SIG-M5 (cell line): ENCODE measurements at places on chromosomes 3 and 15.

- DNase-seq, result no peak
These were observed 111.4 kb downstream of the DLG1 start for GRCh38 chr3:197186887-197187588.

GRCh38 chr3:76834657-76835056, 205.2 kb upstream of the ROBO2 start:
- DNase-seq, result no peak

- no peak for DNase-seq
These were observed 38.4 kb downstream of the CFAP100 start for GRCh38 chr3:126433105-126433430.

GRCh38 chr15:32993285-32993684, 201.2 kb downstream of the FMN1 start:
- DNase-seq, result no peak

GRCh38 chr3:158532099-158532734, 38.8 kb upstream of the MLF1 start:
- DNase-seq, result no peak

DNA sequence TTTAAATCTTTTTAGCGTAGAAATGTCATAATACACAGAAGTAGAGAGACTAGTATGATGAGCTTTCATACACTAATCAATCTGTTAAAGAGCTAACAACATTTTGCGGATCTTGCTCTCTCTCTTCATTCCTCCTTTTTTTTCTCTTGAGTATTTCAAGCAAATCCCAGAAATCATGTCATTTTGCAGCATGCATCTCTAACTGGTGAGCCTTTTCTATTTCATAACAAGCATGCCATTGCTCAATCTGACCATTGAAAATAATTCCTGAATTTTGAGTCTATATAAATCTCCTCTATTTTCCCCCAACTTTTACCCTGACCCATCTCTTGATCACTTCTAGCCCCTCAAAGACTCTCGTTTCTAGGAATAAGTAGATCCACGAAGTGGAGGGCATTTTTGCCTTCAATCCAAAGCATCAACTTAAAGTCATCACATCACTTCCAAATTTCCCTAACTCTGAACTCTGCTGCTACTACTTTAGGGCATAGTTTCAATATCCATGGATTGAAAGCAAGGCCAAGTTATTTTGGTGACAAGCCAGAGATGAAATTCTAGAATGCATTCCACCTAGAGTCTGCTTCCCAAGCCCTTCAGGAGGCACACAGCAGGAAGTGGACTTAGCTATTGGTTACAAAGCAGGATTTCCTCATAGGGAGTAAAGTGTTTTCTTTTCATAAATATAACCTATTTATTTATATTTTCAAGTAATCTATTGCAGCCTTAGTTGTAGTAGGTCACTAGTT, 253.5 kb upstream of the ZPLD1 start:
- DNase-seq, result no peak

GRCh38 chr15:60385620-60386552, 11.9 kb downstream of the ANXA2 start:
- DNase-seq, result no peak

DNA sequence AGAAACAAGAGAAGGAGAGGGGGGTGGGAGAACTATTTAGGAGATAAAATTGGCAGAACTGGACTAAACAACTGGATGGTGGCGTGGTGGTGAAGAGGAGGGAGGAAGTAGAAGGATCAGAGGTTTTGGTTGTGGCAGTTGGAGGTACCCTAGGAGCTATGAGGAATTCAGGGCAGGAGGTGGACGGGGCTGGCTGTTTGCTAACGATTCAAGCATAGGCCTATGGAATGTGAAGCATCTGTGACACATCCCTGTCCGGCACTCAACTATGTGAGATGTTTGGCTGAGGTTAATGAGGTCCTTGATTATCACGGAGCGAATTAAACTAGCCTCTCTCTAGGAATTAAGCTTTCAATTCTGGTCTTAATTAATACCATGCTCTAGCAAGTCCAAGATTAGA, 13.5 kb downstream of the TARS3 start:
- no peak for DNase-seq

DNA sequence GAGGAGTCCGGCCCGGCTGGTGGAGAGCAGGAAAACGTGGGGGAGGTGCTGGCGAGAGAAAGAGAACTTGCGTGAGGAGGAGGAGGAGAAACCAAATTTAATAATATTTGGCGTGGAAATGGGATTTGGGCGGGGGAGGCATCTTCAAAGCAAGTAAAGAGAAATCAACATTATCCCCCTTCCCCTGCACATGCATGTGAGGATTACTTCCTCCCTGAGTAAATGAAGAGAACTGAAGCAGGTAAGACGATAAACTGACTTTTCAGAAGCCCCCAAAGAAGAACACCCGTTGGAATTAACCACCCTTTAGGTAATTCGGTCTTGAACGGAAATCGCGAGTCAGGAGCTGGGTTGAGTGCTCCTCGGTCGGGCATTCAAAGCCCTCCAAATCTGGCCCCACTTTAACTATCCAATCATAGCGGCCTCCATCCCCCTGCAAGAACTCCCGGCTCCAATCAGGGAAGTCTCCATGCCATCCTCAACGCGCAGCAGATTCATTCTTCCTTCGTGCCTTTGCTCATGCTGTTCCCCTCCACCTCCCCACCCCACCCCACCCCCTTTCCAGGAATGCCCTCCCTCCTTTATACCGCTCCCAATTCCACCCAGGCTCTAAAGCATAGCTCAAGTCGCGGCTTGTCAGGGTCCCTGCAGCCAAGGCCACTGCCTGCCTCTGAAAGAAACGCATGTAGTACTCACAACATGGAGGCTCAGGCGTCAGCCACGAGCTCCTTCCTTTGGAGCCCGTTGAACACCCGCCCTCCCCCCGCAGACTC, 545 bp upstream of the RFX7 start:
- DNase-seq, result no peak

DNA sequence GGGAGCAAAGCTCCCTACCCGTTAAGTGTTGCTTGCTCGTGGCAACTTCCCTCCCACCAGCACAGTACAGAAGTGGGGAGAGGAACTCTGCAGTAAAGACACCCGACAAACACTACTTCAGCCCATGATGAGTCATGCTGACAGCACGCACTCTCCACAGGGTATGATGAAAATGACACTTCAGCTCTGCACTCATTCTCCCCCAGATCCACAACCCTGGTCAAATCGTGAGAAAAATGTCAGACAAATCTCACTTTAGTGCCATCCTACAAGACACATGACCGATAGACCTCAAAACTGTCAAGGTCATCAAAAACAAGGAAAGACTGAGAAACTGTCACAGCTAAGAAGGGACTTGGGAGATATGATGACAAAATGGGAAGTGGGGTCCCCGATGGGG, 278.9 kb downstream of the OCA2 start:
- peak; percentile 4 for DNase-seq

DNA sequence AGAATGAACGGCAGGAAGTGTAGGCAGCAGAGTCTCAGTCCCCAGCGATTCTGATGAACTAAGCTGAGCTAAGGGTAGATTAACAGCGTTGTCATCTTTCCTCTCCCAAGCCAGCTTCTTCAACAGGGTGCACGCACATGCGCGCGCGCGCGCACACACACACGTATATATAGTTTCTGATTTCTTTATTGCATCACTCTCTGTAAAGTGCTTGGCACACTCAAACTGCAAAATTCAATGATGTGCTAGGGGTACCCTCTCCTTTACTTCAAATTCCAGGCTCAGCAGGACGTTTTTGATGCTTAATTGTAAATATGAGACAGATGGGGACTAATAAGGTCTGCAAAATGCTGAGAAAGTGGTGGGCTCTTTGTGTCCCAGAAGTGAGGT, 26.1 kb upstream of the VPS8 start:
- no peak for DNase-seq

DNA sequence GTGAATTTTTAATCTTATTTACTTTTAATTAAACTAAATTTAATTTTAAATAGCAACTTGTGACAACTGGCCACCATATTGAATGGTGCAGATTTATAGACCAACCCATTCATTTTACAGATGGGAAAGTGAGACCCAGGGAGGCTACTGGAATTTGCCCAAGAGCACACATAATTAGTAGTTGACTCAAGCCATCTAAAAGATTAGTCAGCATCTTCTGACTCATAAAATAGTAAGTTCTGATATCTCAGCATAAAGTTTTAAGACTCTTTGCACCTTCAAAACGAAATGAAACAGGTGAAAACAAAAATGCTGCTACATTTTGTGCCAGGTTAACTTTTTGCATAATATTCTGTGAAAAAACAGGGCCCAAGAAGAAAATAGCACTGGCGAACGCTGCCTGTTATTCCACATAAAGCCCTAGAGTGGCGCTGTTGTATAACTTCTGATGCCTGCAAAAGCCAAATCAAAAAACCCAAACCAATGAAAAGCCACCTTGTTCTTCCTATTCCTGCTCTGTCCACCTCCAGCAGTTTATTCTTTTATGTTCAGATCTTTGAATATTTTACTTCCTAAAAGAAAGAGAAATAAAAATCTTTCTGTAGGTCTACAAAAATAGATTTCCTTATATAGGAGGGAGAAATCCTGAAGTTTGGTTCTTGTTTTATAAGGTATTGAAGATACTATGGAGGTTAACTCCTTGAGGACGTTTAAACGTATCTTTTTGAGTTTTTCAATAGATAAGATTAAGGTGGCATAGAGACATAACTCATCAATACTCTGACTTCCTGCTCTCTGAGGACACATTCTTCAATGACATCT, 62.8 kb downstream of the OTOL1 start:
- DNase-seq, result no peak

DNA sequence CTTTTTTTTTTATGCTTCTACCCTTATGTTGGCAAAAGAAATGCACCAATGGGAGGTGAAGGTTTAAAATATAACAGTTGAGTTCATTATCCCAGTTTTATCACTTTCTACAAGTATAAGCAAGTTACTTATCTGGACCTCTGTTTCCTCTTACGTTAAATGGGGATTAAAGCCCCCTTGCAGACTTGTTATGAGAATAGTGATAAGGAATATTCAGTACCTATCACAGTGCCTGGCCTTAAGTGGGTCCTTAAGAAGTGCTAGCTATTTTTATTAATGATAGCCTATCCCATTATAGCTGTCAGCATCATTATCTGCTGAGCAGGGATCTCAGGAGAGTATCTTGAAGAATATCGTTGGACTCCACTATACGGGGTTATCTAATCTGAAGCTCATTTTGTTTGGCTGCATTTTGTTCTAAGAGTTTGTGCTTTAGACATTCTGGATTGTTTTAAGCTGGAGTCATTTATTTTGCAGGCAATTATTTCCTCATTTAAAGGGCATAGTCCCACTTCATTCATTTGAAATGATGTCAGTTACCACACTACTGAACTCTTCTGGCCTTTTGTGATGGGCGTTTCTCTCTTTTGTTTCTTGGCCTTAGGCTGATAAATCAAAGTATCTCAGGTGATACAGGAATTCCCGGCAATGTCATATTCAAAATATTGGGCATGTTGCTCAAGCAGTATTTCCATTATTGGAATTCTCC, 28.8 kb downstream of the RAB8B start:
- DNase-seq, result no peak

- DNase-seq, result no peak
These were observed 560.6 kb downstream of the PDCD6IP start for GRCh38 chr3:34359064-34359463.

DNA sequence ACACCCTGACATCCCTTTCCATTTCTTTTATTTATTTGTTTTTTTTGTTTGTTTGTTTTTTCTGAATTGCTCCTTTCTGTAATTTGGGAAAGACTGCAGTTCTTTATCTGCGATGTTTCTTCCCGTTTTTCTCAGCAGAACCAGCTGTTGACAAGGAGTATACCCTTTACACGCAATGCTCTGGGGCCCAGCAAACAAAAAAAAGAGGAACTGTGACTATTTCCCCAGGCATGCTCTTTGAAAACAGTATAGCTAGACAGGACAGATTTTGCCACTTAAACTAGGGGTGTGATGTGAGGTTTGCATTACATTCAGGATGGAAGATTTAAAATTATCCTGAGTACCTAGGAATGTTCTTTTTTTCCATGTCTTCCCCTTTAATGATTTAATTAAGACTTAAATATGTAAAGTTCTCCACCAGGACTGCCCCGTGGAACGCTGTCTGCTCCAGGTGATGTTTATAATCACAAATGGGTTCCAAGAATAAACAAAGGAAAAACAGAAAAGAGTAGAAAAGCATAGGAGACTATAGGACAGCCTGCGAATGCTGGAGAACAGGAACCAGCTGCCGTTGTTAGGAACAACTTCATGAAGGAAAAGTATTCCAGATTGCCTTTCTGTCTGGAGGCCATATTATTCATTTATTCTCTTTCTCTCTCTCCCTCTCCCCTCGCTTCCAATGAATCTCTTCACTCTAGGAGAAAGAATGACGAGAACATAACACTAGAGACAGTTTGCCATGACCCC, 43.3 kb downstream of the TGFBR2 start:
- peak; percentile 86 for DNase-seq

- no peak for DNase-seq
These were observed 490.9 kb downstream of the ZBBX start for GRCh38 chr3:166889241-166889640.

DNA sequence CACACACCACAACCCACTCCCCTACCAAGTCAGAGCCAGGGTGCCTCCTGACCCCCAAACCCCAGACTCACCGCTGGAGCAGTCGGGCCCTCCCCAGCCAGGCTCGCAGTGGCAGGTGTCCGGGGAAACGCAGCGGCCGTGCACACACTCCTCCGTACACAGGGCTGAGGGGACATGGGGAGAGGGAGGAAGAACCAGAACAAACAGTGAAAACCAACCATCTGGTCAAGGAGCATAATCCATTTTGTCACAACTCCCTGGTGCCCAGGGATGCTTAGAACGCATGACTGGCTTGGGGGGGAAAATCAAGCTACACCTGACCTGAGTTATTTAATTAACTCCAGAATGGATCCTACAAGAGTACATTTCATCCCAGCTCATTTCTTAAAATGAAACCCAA, 159.2 kb downstream of the MEGF11 start:
- DNase-seq, result no peak

DNA sequence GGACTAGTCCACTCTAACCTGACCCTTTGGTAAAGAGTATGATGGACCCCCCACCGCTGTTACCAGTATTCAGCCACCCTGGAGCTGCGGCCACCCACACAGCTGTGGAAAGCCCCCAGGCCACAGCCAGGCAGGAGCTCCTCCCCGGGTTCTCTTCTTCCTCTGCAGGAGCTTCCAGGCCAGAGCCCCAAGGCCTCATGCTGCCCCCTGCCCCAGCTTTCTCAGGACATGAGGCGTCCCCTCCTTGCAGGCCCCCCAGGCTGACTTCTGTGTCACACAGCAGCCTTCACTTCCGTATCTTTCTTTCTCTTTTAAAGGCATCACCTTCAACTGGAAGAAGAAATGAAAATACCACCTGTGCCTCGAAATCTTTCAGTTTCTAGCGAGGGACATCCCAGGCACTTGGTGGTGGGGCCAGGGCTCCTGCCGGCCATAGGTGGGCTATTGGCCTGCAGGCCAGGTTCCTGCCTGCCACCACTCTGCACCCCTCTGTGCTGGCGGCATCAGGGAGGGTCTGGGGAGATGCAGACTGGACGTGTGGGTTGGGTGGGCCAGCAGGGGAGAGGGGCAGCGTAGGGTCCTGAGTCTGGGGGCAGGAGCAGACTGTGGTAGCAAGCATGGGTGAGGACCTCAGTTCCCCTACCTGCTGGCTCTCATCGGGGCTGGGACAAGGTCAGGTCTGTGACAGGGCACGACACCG, 19.9 kb downstream of the KLF13 start:
- no peak for DNase-seq

GRCh38 chr3:119677641-119677934, 382 bp upstream of the COX17 start:
- DNase-seq, result no peak

GRCh38 chr15:83109532-83109931, 2.1 kb downstream of the TM6SF1 start:
- no peak for DNase-seq
